ENCODE measurements at places on chromosomes 6 and 20.

GRCh38 chr20:25246182-25246999 is 1.5 kb upstream of the PYGB start:
- no peak for DNase-seq

DNA sequence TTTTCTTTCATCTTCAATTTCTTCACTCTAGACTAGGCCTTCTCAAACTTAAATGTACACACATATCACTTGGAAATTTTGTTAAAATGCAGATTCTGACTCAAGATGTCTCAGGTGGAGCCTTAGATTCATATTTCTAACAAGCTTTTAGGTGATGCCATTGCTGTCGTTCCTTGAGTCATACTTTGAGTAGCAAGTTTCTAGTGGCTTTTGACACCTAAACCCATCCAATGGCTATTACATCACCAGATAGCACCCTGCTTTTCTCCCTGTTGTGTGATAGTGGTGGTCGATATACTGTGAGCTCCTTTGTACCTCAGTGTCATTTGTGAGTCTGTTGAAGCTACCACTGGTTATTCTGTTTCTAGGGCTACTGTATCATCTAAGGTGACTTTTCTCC is 34.8 kb upstream of the BAG2 start:
- DNase-seq: no peak

GRCh38 chr20:23086931-23087411 is 847 bp upstream of the CD93 start:
- DNase-seq: no peak

DNA sequence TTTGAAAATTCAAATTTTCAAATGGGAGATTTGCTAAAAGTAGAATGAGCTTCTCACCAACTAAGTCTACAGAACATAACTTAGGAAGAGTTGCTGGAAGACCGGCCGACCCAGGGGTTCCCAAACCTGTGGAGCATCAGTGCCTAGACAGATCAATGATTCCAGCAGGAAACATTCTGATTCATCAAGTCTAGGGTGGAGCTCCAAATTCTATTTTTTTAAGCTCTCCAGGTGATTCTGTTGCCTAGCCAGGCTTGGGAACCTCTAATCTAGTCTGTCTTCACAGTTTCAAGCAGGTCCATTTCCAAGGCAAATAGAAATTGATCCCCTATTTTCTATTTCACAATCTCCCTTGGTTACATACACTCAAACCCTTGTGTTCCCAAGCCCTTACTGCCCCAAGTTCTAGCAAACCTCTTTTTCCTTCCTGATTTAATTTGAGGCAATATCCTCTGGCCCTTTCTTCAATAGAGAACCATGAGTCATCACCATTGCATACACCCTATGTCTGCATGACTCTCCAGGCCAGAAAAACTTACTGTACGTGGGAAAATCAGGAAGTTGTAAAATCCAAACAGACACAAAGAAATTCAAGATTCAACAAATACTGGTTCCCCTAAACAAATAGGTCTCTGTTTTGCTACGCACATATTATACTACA is 8.9 kb downstream of the ATXN1 start:
- no peak for DNase-seq
